ENCODE measurements at places on chromosomes 7 and 10. TPM values are rescaled to one million over a fixed set of nuclear protein-coding genes. Genes with fewer than 3 reads are reported as not detected.

- DNase-seq, result no peak
Measured at GRCh38 chr10:44982496-44982895, 3.9 kb upstream of the DEPP1 start.

DNA sequence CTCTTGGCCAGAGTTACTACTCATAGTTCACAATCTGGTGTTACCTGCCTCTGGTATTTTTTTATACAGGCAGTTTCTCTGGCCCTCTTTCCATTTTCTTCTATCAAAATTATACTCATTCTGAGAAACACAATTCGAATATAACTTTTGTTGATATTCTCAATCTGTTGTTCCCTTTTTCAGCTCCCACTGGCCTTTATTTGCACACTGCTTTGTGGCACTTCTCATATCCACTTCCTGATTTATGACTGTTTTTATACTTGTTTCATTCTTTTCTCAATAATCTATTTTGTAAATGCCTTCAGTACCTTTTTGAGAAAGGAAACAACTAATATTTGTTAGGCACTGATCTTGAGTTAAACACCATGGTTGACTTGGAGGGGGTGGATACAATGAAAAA is 93.8 kb upstream of the HDAC9 start:
- DNase-seq, result no peak

DNA sequence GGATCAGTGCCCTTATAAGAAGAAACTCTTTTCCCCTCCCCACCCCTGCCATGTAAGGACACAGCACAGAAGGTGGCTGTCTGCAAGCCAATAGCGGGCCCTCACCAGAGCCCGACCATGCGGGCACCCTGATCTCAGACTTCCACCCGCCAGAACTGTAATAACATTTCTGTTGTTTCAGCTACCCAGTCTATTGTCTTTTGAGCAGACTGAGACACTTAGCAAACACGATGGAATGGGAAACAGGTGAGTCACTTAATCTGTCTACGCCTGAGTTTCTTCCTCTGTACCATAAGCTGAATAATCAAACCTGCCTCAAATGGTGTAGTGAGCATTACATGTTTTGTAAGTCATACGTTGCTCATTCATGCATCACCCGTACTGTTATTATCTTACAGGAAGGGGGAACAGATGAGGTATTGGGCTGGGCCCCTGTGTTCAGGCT is 58.2 kb downstream of the STRA8 start:
- DNase-seq, result peak; percentile 88

- no peak for DNase-seq
Measured at GRCh38 chr10:72075376-72076115, 12.8 kb downstream of the SPOCK2 start.

- DNase-seq, result no peak
Measured at GRCh38 chr7:148172920-148173319, 417.6 kb upstream of the C7orf33 start.

DNA sequence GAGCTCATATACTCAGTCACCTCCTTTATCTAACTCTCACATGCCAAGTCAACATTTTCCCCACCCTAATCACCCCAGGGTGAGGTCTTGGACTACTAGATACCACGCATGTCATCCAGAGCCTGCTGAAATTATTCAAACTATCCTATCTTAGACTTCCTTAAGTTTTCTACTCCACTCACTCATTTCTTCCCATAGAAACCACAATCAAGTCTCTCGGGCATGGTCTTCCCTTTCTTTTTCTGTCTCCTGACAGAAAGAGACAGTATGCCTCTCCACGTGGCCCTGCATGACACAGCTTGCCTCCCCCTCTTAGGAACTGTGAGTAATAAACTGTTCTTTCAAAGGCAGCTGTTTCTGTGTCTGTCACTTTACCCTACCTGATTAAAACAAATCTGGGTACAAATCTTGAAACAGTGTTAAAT is 29.4 kb downstream of the TAS2R41 start:
- no peak for DNase-seq

- no peak for DNase-seq
Measured at GRCh38 chr10:125672884-125673283, 10.1 kb downstream of the TEX36 start.

DNA sequence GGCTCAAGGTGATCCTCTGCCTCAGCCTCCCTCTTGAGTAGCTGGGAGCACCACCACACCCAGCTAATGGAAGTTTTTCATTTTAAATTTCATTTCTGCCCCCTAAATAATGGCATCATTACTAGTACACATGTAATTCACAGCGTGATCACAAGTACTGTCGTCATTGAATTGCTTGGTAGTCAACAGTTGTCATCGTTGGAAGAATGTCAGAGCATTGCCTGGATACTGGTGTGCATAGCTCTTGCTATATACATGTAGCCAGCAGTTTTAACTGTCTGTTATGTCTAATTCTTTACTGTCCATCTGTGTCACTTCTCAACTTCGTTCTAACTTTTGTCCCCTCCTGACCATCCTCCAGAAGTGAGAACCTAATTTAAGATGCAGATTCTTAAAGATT is 62.1 kb downstream of the CRPPA start:
- DNase-seq, result no peak

DNA sequence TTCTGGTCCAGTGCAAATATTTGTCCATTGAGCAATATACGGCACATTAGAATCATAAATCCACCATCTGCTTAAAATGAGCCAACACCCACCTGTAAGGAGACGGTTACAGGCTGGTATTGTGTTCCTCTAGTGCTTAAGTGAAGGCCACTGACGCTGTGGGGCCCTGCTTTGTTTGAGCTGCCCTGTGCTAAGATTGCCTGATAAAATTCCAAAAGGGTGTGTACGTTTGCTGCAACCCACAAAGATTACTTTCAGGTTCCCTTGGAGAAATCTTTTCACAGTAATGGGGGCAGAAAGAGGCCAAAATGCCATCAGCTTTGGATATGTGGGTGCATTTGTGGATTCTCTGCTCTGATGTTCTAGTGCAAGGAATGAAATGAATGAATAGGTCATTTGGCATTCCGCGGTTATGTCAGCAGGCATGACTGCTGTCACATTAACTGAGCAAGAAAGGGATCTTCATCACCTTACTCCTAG is 34.4 kb downstream of the AGR3 start:
- DNase-seq, result no peak

The ZNF394 gene
- 25.8 TPM for total RNA-seq

The RBP3 gene
- total RNA-seq, result not detected

The CDNF gene
- 0.40 TPM for total RNA-seq

The NPTX2 gene
- total RNA-seq, result 0.60 TPM

The ASZ1 gene
- not detected for total RNA-seq

The ABCB4 gene
- not detected for total RNA-seq
